Chondrocyte (in vitro differentiated cells): ENCODE measurements at places on chromosomes 16 and 17. TPM values are rescaled to one million over a fixed set of nuclear protein-coding genes. Genes with fewer than 3 reads are reported as not detected.

Gene TMEM220
- total RNA-seq: 4.4 to 7.9 TPM (median 7.6 TPM) in 3 replicates

Gene EPX
- not detected in 3 replicates for total RNA-seq

GRCh38 chr17:63406689-63407330 is 39.3 kb downstream of the CYB561 start:
- H3K4me1 ChIP-seq: peaks cover 4% of the 10 kb centered on the region
- H3K4me3 ChIP-seq: no peak overlapping the region
- H3K27me3 ChIP-seq: no peaks in the 10 kb centered on the region
- H3K27ac ChIP-seq: no peak overlapping the region
- peaks cover 14% of the 10 kb centered on the region for H3K36me3 ChIP-seq
- DNase-seq: no peak

- H3K4me3 ChIP-seq: no peak overlapping the region
- H3K27me3 ChIP-seq: no peaks in the 10 kb centered on the region
- DNase-seq: no peak
- no peaks in the 10 kb centered on the region for H3K36me3 ChIP-seq
Observed at GRCh38 chr17:71464751-71465150, 656.1 kb upstream of the SOX9 start.

Gene KCNAB3
- 1.9 to 3.2 TPM (median 2.3 TPM) in 3 replicates for total RNA-seq

DNA sequence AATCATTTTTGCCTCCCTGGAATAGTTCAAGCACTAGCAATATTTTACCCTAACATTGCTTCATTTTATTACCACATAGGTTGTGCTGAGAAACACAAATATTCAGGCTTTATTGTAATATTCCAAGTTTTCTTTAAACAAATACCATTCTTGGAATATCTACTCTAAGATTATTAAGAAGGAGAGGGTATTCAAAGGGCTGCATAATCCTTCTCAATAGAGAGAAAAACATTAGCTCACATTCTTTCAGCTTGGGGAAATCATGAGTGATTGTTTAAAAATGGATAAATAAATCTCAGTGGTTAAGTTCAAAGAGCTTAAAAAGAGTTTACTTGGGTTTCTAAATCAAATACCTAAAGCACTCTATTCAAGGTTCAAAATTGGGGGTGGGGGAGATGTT is 111.9 kb upstream of the CORO6 start:
- no peak for DNase-seq
- peaks cover under 1% of the 10 kb centered on the region for H3K36me3 ChIP-seq
- H3K27ac ChIP-seq: no peak overlapping the region
- H3K27me3 ChIP-seq: no peaks in the 10 kb centered on the region
- peaks cover 4% of the 10 kb centered on the region for H3K4me1 ChIP-seq

DNA sequence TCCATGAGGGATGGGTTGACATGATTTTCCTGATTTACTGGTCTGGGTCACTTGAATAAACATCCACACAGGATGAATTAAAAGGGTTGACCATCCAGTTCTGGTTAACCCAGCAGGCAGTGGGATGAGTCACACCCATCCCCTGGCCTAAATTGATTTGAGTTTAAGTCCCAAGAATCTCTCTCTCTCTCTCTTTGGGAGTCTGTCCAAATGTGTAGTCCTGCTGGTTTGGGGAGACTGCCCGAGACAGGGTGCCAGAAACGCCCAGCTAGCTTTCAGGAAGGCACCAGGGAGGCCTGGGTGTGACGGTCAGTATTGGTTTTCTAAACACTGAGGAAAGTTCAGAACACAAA is 38.8 kb downstream of the SCPEP1 start:
- no peaks in the 10 kb centered on the region for H3K36me3 ChIP-seq
- H3K27ac ChIP-seq: peak overlapping the region; percentile 45
- DNase-seq: no peak
- H3K4me1 ChIP-seq: peaks cover 12% of the 10 kb centered on the region

GRCh38 chr16:58684001-58684353 is 593 bp downstream of the SLC38A7 start:
- H3K27ac ChIP-seq: peak overlapping the region; percentile 95
- H3K27me3 ChIP-seq: no peaks in the 10 kb centered on the region
- peak overlapping the region; percentile 94 for H3K4me3 ChIP-seq
- H3K4me1 ChIP-seq: peaks cover 27% of the 10 kb centered on the region
- no peak for DNase-seq
- peaks cover 6% of the 10 kb centered on the region for H3K36me3 ChIP-seq

Gene ANKRD40CL
- not detected in 3 replicates for total RNA-seq

Gene ITGB3
- total RNA-seq: 0.85 to 11.4 TPM (median 10.5 TPM) in 3 replicates

Gene RARA
- 59.2 to 65.7 TPM (median 61.2 TPM) in 3 replicates for total RNA-seq

DNA sequence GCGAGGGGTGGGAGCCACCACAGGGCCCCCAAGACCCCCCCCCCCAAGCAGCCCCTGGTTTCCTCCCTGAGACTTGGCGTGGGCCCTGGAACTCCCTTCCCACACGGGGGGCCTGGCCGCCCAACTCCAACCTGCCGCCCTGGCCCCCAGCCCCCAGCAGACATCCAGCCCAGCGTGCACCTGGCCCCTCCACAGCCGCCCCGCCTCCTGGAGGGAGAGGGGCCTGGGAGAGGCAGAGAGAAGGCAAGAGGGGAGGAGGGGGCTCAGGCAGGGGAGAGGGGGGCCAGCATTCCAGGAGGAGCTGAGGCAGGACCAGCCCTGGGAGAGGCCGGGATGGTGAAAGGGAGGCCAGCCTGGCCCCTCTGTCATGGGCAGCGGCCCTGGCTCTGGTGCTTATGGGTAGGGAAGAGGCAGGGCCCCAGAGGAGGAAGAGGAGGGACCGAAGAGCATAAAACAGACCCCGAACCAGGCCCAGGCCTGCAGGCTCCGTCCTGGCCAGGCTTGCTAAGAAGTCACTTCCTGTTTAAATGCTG is 16.7 kb downstream of the IL34 start:
- peaks cover 27% of the 10 kb centered on the region for H3K36me3 ChIP-seq
- no peaks in the 10 kb centered on the region for H3K27me3 ChIP-seq

DNA sequence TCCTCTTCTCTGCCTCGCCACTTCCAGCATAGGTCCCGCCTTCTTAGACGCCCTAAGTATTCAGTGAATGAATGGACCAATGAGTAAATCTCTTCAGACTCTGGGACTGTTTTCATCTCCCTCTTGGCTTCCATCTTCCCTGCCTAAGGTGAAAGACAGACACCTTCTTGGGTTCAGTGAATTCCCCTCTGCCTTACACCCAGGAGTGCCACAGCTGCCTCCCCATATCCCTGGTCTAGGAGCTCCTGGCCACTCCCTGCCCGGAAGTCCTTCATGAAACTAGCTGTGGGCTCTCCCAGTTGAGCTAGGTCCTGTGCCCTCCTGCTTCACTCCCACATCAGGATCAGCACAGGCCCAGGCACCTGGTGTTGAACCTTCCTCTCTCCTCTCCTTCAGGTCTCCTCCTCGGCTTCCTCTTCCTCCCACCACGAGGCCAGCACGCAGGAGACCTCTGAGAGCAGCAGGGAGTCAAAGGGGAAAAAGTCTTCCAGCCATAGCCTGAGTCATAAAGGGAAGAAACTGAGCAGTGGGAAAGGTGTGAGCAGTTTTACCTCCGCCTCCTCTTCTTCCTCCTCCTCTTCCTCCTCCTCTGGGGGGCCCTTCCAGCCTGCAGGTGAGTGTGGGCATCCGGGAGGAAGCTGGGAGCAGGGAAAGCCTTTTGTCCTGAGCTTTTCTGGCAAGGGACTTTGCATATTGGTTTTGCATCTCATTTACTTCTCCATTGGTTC is 10.3 kb downstream of the MLLT6 start:
- H3K27me3 ChIP-seq: no peaks in the 10 kb centered on the region
- H3K36me3 ChIP-seq: peaks cover 20% of the 10 kb centered on the region
- no peak overlapping the region for H3K4me3 ChIP-seq
- H3K27ac ChIP-seq: peak overlapping the region; percentile 59
- no peak for DNase-seq
- no peaks in the 10 kb centered on the region for H3K4me1 ChIP-seq

Gene CTRB1
- total RNA-seq: not detected in 3 replicates

Gene FADS6
- total RNA-seq: not detected in 3 replicates

GRCh38 chr16:12178251-12178990 is 201.9 kb downstream of the SNX29 start:
- no peak overlapping the region for H3K4me3 ChIP-seq
- H3K27ac ChIP-seq: no peak overlapping the region
- peaks cover 20% of the 10 kb centered on the region for H3K4me1 ChIP-seq
- DNase-seq: no peak
- H3K27me3 ChIP-seq: no peaks in the 10 kb centered on the region
- H3K36me3 ChIP-seq: no peaks in the 10 kb centered on the region

DNA sequence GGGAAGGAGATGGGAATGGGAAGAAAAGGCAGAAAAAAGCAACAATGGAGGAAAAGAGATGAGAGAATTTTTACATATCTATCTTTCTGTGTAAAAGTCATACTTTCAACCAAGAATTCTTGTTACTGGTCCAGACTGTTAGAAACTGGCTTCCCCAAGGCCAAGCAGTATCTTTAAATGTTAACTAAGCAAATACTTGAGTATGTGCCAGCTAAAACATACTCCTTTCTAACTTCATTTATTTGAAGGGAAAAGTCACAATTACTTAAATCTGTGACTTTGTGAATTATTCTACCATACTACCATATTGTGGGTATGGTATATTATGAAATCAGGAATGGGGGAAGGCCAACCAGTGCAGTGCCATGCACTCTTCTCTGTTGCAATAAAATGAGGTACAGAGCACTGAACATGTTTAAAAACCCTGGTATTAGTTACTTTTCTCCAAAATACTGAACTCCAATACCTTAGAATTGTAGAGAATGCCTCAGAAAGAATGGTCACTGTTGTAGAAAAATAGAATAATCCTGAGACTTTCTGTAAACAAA is 92.3 kb upstream of the C17orf78 start:
- no peaks in the 10 kb centered on the region for H3K27me3 ChIP-seq
- DNase-seq: no peak
- peaks cover 8% of the 10 kb centered on the region for H3K36me3 ChIP-seq
- peak overlapping the region; percentile 82 for H3K27ac ChIP-seq

DNA sequence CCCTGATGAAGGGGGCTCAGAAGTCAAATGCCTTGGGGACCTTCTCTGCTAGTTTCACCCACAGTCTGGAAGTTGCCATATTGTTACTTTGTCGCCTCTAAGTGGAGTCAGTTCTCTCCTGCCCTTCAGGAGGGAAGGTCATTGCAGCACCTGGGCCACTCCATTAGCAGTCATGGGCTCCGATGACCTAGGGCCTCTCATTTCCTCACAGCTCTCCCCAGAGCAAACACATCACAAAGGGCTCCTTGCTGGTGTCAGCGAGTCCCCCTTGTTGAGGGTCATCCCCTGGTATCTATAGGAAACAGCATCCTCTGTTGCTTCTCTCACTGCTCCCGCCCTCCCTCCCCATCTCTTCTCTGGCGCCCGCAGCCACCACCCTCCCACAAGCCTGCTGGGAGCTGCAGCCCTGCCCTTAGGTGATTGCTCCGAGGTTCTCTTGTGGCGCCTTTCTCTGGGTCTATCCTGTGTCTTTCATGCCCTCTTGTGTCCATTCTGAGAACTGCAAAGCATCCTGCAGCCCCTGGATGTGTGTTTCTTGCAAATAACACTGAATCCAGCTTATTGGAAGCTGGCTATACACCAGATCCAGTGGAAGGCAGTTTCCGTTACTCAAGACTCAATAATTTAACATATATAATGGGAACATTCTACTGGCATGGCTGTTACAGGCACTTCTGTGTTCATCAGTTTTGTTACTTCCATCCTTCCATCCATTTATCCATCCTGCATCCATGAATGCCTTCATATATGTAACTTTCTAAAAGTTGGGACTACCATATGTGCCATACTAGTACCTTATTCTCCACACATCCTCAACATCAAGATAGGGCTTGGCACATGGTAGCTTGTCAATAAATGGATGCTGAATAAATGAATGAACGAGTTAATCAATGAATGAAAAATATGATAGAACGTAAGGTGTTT is 21.2 kb downstream of the PDILT start:
- H3K4me3 ChIP-seq: no peak overlapping the region
- no peak overlapping the region for H3K27ac ChIP-seq
- H3K27me3 ChIP-seq: peaks cover 14% of the 10 kb centered on the region

DNA sequence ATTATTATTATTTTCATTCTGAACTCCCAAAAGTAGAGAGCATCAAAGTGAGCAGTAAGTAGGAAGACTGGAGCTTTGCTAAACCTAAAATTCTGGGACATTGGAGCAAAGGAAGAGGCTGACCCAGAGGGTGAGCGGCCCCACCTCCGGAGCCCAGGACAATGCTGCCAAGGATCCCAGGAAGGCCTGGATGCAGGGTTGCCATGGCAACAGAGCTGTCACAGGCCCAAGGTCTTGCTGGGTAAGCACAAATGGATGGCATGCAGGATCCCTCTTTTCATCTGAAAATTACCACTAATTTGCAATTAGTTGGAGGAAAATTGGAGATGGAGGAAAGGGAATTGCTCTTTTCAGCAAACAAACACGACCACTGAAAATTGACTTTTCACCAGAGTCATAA is 457.9 kb upstream of the CDH5 start:
- H3K27me3 ChIP-seq: no peaks in the 10 kb centered on the region
- no peak overlapping the region for H3K27ac ChIP-seq
- no peaks in the 10 kb centered on the region for H3K36me3 ChIP-seq
- no peak overlapping the region for H3K4me3 ChIP-seq

DNA sequence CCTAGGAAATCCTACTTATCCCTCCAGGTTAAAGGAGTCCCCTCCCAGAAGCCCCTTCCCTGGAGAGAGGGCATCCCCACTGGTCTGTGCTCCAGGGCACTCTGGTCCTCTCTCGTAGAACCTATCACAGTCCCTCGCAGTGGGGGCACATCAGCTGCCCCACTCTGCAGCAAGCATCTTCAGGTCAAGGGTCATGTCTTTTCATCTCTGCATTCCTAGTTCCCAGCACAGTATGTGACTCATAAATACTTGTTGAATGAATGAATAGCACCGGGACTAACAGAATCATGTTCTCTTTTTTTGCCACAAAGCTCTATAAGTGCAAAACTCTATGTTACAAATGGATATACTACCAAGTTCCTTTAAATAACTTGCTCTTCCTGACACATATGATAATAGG is 36.0 kb downstream of the RNF157 start:
- H3K27me3 ChIP-seq: no peaks in the 10 kb centered on the region
- H3K36me3 ChIP-seq: no peaks in the 10 kb centered on the region
- no peak overlapping the region for H3K4me3 ChIP-seq
- DNase-seq: no peak
- H3K4me1 ChIP-seq: peaks cover 6% of the 10 kb centered on the region
- H3K27ac ChIP-seq: no peak overlapping the region

Gene TUFM
- 91.1 to 120 TPM (median 95.0 TPM) in 3 replicates for total RNA-seq

GRCh38 chr17:79792341-79792871 is 4.5 kb downstream of the CBX8 start:
- peak overlapping the region; percentile 46 for H3K4me3 ChIP-seq
- peaks cover 23% of the 10 kb centered on the region for H3K27me3 ChIP-seq
- H3K4me1 ChIP-seq: peaks cover 28% of the 10 kb centered on the region
- DNase-seq: no peak
- no peak overlapping the region for H3K27ac ChIP-seq

Gene SLC6A2
- total RNA-seq: not detected in 3 replicates

DNA sequence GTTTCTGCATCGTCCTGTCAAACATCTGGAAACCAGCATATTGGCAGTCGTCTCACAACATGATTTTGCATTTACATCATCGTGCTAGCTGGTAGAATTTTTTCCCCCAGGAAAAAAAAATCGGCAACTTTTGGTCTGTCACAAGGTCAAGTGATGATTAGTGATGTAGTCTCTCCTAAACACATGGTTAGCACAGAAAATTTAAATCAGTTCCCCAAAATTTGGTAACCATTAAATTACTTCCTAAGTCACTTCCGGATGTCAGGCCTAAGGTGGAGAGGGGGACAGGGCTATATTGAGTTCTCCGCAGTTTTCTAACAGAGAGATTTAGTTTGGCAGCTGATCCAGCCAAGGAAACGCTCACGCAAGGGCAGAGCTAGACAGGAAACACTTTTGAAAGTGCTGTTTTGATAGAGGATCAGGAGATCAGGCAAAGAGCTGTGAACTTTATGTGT is 271.0 kb upstream of the TBX2 start:
- H3K4me3 ChIP-seq: no peak overlapping the region
- peaks cover 33% of the 10 kb centered on the region for H3K4me1 ChIP-seq
- peaks cover 3% of the 10 kb centered on the region for H3K36me3 ChIP-seq

Gene OTOP3
- not detected in 3 replicates for total RNA-seq

- no peaks in the 10 kb centered on the region for H3K36me3 ChIP-seq
- H3K4me3 ChIP-seq: no peak overlapping the region
- DNase-seq: no peak
- H3K27ac ChIP-seq: no peak overlapping the region
Observed at GRCh38 chr17:18960241-18960665, 8.3 kb downstream of the SLC5A10 start.
